ENCODE measurements at places on chromosomes 3 and 15.
A peak's percentile ranks its signal among the peaks of the same experiment; 100 is the strongest.

DNA sequence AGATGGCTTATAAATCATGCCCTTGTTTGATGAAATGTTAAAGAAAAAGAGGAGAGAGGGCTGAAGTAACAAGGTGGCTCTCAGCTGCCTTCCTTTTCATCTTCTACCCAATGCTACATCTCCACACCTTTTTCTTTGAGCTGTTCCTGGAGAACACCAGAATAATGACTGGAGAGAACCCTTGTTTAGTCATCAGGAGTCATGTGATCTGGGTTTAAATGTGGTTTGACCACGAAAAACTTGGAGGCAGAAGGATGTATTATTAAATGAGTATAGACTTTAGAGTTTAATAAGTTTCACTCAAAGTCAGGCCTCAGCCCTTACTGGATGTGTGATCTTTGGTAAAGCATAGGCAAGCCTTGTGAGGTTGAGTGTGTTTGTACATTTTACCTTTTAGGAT, 230.3 kb upstream of the TBL1XR1 start:
- DNase-seq: no peak

DNA sequence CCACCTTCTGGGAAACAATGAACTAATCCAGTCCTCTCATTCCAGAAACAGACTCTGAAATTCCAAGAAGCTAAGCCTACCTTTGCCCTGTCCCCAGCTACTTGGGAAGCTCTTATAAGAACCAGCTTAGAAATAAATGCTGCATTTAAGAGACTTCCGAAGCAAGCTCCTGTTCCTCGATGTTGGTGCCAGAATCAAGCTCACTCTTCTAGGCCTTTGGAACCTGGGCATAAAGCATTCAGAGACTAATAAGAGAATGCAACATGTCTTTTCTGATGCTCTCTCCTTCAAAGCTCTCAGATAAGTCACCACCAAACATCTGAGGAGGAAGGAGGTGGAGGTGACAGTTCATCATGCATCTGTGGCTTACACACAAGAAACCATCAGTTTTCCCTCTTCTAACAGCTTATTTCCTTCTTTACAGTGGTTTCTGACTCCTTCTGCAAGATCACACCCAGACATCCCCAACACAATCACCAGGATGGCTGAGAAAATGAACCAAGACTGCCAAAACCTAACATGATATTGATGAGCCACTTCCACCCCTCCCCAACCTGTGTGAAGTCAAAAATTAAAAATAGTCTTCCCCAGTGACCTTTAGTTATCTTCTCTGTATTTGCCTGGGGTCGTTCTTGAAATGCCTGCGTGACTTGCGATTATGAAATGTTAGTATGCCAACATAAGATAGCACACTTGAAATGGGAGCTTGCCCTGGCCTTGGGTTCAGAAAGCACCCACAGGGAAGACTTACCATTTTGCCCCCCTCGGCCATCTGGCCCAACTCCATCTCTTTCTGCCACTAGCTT, 11.5 kb downstream of the ARHGEF3 start:
- DNase-seq: peak; percentile 20

DNA sequence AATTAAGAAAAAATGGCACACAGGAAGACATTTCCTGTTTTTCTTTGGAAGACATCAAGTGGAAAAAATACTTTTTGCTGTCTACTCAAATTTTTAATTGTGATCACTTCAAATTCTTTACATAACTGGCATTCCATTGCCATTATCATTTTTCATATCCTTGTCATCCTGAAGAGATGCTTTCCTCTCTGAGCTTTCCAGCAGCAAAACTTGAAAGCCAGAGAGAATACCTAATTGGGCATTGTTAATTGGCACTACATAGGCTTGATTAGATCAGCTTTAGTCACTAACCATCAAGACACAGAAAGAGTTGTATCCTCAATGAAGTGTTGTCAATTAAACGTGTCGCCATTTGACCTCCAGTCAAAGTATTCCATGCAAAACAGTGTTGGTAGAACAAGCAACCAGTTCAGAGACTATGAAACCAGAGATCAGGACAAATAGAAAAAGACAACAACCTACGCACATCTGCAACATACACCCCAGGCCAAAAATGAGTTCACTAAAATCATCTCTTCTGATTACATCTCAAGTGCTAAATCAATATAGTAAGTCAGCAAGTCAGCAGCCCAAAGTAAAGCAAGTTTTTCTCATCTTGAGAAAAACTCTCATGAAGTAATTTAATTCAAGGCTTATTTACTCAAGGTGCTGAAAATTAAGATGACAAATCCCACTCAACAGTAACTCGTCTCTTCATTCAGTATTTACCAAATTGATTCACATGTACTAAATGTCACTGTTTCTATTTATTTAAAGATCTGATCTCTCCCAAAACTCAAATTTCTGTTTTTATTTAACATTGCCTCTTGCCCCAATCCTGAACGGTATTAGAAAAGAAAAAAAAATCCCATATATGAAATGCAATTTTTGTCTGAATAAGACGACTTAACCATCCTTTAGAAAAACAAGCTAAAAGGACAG, 123.0 kb downstream of the SUCLG2 start:
- DNase-seq: no peak

DNA sequence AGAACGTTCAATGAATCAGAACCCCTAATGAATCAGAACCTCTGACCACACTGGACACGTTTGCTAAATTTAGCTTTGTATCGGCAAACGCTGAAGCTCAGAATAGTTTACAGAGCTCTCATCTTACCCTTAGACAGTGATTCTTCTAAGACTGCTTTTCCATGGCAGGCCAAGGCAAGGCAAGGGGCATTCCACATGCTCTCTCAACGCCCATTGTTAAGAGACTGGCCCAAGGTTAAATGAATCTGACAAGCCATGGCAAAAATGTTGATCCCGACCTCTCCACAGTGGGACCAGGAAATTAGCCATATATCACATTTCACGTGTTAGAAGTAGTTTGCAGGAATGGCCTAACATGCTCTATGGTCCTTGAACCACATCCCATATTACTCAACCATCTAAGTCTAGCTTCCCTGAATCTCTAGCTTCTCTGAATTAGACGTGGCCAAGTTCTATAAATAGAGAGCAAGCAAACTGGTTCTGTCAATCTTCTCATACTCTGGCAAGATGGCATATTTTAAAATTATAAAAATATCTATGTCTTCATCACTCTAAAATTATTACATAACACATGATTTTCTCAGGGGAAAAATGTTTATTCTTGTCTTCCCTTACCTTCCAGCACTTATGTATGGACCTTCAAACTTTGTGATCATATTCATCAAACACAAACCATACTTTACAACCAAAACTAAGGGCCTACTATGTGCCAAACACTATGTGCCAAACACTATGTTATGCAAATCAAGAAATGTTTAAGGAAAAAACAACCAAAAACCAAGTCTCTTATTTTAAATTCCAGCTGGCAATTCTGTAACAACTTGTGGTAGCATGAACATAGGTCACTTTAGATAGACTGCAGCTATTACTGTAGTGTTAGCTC, 54.3 kb downstream of the AAGAB start:
- DNase-seq: no peak

- DNase-seq: no peak
These were observed 26.2 kb upstream of the SRP14 start for GRCh38 chr15:40065166-40065565.

GRCh38 chr3:10955711-10956453, 36.7 kb upstream of the SLC6A1 start:
- no peak for DNase-seq

- no peak for DNase-seq
These were observed 127.4 kb downstream of the PLCH1 start for GRCh38 chr3:155617346-155617925.

GRCh38 chr3:177084616-177085015, 112.7 kb downstream of the TBL1XR1 start:
- DNase-seq: no peak

- no peak for DNase-seq
These were observed 152.6 kb upstream of the UMPS start for GRCh38 chr3:124577494-124578167.

DNA sequence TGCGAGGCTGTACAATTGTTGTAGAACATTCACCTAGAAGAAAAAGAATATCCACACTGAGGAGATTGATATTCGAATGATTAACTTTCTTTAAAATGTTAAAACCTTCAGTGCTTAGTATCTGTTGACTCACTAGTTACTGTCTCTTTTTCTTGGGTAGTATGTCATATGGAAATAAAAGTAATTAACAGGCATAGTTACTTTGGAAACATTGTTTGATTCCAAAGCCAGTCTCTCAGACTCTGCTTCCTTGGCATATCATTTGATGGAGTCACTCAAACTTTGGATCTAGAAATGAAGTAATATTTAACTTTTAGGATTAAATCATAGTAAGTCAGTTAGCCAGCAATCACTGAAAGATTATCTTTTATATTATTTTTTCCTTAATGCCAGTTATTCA, 63.4 kb downstream of the MAP2K5 start:
- DNase-seq: no peak

DNA sequence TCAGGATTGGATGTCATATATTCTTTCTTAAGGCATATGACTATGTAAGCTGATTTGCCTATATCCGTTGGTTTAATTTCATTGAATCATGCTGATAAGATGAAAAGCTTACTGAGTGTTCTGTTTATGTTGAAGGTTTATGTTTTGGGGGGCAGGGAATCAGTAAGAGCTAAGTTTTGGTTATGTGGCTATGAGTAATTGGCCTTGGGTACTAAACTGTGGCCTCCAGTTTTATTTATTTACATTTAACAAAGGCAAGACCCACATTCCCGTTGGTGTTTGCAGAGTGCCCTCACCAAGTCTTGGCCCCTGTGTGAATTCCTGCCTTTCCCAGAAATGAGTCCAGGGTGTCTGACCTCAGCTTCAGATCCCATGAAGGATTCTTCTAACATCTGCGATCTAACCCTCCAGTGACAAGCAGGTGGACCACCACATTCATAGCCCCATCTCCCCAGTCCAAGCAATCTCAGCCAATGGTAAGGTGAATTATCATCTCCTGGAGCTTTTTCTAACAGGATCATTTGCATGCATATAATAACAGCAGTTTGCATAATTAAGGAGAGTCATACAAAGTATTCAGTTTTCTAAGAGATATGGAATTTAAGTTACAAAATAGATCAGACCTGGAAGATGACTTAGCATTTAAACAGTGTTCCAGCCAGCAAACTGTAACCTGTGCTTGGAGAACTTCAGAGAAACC, 27.4 kb downstream of the GLDN start:
- DNase-seq: no peak

GRCh38 chr15:81942157-81942556, 103.7 kb downstream of the MEX3B start:
- no peak for DNase-seq

- DNase-seq: no peak
These were observed 12.9 kb downstream of the EIF2AK4 start for GRCh38 chr15:39946862-39947261.

DNA sequence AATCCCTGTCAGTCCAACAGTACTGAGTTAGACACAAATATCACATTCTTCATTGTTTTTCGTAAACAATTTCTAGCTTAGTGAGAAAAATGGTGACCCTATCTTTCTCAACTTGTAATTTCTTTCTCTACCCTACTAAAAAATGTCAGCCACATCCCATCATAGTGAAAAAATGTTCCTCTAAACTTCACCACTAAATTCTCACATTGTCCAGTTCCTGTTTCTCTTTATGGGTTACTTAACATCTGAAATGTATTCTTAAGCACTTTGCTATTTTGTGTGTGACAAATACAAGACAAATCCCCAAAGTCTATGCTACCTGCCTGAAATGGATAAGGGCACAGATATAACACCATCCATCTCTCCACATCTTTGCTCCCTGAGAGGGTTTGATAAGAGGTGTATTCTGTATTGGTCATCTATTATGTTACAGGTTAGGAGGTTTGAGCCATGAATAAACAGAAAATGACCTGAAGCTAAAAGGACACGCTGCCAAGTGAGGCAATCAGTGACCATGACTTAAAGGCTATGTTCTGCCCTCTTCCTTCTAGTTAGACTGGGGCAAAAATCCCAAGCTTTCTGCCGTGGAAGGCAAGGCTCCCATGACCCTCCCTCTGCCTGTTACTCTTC, 118.2 kb downstream of the GADL1 start:
- no peak for DNase-seq

DNA sequence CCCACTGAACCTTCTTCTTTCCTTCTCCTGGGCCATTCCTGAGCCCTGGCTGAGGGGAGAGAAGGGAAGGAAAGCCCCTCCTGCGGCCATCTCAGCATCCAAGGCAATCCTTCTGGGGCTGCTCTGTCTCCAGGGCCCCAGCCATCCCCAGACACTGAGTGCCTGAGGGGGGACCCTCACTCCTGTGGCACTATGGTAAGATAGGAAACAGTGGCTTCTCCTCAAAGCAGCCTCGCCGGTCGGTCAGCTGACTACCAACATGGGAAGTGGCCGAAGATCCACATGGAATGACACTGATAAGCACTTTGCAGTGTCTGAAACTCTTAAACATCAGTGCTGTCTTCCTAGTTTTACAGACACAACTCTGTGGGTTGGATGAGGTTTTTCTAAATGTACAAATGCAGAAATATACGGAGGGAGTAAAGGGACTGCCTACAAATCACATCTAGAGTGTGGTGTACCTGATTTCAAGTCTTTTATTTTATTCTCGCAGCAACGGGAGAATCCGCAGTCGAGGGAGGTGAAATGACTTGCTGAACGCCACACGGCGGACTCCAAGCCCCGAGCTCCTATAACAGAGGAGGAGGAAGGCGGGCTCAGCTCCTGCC, 973 bp upstream of the ITPKA start:
- no peak for DNase-seq

- no peak for DNase-seq
These were observed 48.0 kb downstream of the ZDHHC19 start for GRCh38 chr3:196163212-196163611.

- DNase-seq: no peak
These were observed 602 bp upstream of the SLTM start for GRCh38 chr15:58934114-58934447.

DNA sequence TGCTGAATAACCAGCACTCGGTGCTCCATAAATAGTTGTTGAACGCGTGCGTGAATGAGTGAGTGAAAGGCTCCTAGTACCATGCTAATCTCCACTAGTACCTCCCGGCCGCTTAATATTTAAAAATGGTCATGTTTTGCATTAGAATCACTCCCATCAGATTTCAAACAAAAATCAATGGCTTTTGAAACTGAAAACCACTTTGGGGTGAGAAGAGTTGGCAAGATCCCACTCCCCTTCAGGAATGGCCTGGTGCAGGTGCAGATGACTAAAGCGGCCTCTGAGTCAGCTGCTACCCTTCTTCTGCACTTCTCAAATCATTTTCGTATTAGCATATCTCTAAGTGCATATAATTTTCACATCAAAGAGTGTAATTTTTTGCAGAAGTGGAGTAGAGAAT, 425.3 kb upstream of the PROK2 start:
- DNase-seq: no peak

Data from effector CD4-positive, alpha-beta T cell (primary cell).